Left ventricle myocardium inferior (tissue), 1 donor: ENCODE measurements at places on chromosomes 3 and 15. TPM values are rescaled to one million over a fixed set of nuclear protein-coding genes. Genes with fewer than 3 reads are reported as not detected.

The CSNK1G1 gene
- total RNA-seq: 6.3 TPM

The TPM1 gene
- 12,604 TPM for total RNA-seq

The ARID3B gene
- total RNA-seq: 2.0 TPM

The GPR176 gene
- total RNA-seq: 1.6 TPM

The P2RY14 gene
- 2.9 TPM for total RNA-seq

The DCBLD2 gene
- 33.7 TPM for total RNA-seq

The TRIM42 gene
- not detected for total RNA-seq

The CACNA1D gene
- total RNA-seq: 1.1 TPM

The REC114 gene
- total RNA-seq: 1.4 TPM

The GHRL gene
- total RNA-seq: 0.25 TPM

The C3orf20 gene
- not detected for total RNA-seq

The SKOR1 gene
- total RNA-seq: 0.22 TPM

The STRIT1 gene
- total RNA-seq: 11.7 TPM

The GOLGA6L7 gene
- not detected for total RNA-seq

The ST6GAL1 gene
- 84.3 TPM for total RNA-seq

The KIF23 gene
- 0.38 TPM for total RNA-seq

The UBA3 gene
- total RNA-seq: 84.2 TPM
